CD14-positive monocyte (primary cell): ENCODE measurements at places on chromosomes 4 and X. TPM values are rescaled to one million over a fixed set of nuclear protein-coding genes. Genes with fewer than 3 reads are reported as not detected.

- DNase-seq, result no peak
Observed at GRCh38 chrX:17930850-17931249, 69.8 kb upstream of the RAI2 start.

Gene TAF7L
- not detected for polyA plus RNA-seq

Gene RGN
- polyA plus RNA-seq, result not detected

Gene PRSS12
- not detected for polyA plus RNA-seq

DNA sequence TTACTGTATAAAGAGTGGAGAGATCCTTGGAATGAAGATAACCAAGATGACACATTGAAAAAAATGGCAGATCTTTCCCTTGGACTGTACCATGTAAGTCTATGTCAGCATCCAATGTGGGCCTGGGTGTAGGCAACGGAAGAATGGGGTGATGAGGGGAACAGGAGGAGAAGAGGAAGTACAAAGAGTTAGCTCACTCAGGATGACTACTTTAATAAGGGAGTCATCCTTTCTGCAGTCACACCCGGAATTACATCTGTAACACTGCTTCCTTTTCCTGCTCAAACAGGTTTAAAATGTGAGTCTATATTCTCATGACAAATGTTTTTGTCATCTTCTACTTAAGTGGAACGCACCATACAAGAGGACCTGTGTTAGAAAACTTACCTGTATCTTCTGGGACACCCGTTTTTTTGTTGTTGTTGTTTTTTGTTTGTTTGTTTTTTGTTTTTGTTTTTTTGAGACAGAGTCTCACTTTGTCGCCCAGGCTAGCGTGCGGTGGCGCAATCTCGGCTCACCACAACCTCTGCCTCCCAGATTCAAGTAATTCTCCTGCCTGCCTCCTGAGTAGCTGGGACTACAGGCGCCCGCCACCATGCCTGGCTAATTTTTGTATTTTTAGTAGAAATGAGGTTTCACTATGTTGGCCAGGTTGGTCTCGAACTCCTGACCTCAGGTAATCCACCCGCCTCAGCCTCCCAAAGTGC lies 18.0 kb downstream of the HPSE start:
- DNase-seq, result peak; percentile 91

DNA sequence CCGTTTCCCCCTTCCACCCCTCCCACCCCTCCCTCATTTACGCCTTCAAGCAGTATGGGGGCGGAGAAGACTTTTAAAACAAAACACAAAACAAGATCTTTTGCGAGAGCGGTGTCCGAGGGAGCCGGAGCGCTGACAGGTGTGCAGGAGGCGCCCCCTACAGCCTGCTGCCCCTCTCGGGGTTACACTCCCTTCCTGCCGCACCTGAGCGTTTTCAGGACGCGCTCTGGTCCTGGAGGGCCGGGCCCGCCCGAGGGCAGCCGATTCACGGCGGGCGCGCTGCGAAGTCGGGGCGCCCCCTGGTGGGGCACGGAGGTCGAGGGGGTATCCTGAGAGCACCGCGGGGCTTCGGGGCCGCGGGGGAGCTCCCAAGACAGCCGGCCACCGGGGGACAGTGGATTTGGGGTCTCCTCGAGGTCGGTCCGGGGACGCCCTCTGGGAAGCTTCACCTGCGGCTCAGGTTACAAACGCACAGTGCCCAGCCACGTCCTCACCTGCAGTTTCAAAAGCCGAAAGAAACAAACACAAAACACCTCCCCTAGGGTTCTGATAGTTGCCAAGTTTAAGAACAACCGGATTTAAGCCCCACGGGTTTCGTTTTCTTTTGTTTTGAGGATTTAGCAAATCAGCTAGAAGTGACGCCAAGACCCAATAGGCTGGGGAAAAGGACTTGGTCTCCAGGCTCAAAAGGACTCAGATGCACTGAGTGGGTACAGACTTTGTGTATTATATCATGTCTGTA lies 8.0 kb upstream of the NEUROG2 start:
- DNase-seq, result peak; percentile 42

- DNase-seq, result no peak
Observed at GRCh38 chr4:148735432-148736155, 293.4 kb upstream of the NR3C2 start.

DNA sequence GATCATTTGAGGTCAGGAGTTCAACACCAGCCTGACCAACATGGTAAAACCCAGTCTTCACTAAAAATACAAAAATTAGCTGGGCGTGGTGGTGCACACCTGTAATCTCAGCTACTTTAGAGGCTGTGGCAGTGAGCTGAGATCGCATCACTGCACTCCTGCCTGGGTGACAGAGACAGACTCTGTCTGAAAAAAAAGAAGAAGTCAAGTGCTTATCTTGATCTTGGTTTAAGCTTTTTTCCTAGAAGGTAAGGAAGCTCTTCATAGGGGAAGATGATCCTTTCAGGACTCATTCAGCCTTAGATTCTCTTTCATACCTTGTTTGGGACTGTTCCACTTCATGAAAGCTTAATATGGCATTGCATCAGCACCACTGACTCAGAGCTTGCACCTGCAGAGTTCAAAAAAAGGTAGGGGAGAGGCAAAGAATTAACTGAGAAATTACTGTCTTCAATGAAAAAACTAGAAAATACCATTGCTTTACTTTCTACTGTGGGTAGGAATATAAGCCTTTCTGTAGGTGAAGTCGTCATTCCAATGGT lies 70.8 kb upstream of the EPGN start:
- no peak for DNase-seq

GRCh38 chr4:178595500-178596138 lies 1153.4 kb upstream of the AGA start:
- no peak for DNase-seq

- DNase-seq, result no peak
Observed at GRCh38 chrX:24369816-24370215, 9.4 kb downstream of the SUPT20HL1 start.

DNA sequence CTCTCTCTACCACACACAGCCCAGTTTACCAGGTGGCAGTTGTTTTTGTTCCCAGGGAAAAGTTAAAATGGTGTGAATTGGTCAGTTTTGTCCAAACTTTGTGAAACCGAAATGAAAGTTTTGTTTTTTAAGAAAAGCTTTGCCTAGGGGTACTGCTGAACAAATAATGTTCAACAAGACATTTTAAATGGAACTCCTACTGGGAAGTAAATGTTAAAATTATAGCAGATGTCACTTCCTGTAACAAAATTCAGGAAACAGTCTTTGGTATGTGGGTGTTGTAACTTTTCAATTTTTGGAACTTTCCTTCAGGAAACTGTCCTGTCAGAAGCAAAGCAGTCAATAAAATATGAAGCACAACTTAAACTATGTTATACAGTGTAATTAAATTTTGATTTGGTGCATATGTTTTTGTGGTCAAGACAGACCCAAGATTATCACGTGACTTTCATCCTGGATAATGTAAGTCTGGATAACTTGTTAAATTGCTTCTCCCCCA lies 79.5 kb downstream of the AFF1 start:
- no peak for DNase-seq

GRCh38 chrX:2316534-2316933 lies 184.2 kb downstream of the DHRSX start:
- DNase-seq, result no peak

DNA sequence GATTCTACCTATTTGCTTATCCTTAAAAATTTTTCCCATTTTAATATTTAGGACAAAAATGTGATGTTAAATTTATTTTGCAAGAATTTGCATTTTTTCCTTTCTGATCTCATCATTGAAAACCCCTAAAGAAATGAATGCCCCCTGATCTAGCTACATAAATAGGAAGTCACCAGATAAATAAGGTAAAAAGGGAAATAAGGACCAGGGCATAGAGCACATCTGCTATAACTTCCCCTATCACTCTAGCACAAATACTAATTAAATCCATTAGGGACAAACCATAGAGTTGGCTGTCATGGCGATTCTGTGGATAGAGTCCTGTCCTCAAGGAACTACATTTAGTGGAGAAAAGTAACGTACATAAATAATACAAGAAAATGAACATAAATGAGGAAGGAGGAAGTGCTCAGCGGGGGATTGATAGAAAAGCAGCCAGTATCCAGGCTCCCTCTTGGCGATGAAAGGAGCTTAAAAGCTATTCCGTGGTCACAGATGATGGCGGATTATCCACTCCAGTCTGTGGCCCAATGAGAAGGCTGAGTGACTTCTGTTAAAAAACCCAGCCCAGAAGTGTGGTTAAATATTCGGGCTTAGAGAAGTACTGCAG lies 76.9 kb upstream of the RPL34 start:
- no peak for DNase-seq

DNA sequence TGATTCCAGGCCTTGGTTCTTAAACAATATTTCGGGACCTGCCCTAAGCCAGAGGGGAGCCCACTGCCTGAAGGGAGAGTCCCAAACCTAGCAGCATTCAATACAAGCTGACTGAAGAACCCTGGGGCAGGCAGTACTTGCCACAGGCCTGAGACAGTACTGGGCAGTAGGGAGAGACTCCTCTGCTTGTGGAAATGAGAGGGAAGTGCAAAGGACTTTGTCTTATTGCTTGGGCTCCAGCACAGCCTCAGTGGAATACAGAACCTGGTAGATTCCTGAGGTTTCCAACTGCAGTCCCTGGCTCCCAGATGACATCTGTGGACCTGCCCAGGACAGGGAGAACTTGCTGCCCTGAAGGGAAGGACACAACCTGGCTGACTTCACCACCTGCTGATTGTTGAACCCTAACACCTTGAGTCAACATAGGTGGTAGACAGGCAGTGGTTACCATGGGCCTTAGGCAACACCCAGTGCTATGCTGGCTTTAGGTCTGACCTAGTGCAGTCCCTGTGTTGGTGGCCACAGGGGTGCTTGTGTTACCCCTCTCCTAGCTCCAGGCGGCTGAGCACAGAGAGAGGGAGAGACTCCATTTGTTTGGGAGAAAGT lies 20.3 kb upstream of the ABCG2 start:
- DNase-seq, result no peak

- DNase-seq, result no peak
Observed at GRCh38 chr4:43286137-43286536, 393.6 kb downstream of the GRXCR1 start.

DNA sequence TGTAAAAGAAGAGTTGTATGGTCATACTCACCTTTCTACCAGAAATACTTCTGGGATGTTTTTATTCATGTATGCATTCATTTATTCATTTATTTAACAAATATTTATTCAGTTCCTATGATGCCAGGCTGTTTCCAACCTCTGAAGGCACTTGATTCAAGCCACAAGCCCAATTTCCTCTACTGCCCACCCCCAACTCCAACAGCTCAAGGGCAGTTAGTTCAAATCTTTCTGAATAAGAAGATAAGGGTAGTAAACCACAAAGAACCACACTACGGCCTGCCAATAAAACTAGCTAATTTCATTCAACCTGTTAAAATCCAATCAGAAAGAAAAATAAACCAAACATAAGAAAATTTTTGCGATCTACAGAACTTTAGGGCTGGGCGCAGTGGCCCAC lies 31.2 kb downstream of the LRBA start:
- DNase-seq, result no peak

DNA sequence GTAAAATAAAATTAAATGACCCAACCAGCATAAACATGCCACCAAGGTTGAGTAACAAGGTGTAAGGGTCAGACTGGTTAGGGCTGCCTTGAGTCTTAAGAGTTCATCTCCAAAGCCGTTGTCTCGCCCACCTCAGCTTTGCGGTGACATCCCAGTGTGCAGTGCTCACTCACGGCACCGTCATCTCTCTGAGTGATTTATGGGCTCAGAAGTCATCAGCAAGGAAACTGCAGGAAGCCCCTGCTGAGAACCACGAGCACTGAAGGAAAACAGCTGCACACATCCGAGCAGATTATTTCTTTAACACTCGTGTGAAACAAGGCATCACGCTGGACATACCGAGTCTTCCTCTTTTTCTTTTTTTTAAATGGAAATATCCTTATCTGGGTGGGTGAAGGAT lies 411.1 kb downstream of the TRIML1 start:
- no peak for DNase-seq
